ENCODE measurements at places on chromosomes 4 and X.

- DNase-seq = no peak
Measured at GRCh38 chr4:102453827-102454226, 47.3 kb upstream of the NFKB1 start.

GRCh38 chr4:1202526-1203011 lies 30.2 kb upstream of the SPON2 start:
- DNase-seq = no peak

- no peak for DNase-seq
Measured at GRCh38 chrX:133402042-133402453, 13.2 kb downstream of the GPC4 start.

GRCh38 chrX:103107836-103108235 lies 14.9 kb upstream of the NXF3 start:
- DNase-seq = no peak
